ENCODE measurements at places on chromosomes 2 and 18. TPM values are rescaled to one million over a fixed set of nuclear protein-coding genes. Genes with fewer than 3 reads are reported as not detected.

- DNase-seq = no peak
- no peaks in the 10 kb centered on the region for H3K4me1 ChIP-seq
- no peaks in the 10 kb centered on the region for H3K36me3 ChIP-seq
- H3K27me3 ChIP-seq = no peaks in the 10 kb centered on the region
Observed at GRCh38 chr2:214138779-214139178, 272.1 kb upstream of the VWC2L start.

- peak overlapping the region; percentile 82 for H3K4me3 ChIP-seq
- H3K27me3 ChIP-seq = no peaks in the 10 kb centered on the region
- peak; percentile 68 for DNase-seq
- H3K27ac ChIP-seq = no peak overlapping the region
- H3K4me1 ChIP-seq = peaks cover 23% of the 10 kb centered on the region
Observed at GRCh38 chr2:169693360-169693759, 845 bp downstream of the CFAP210 start.

The GKN2 gene
- not detected for total RNA-seq

GRCh38 chr18:46536215-46536874, 120.7 kb downstream of the LOXHD1 start:
- H3K4me3 ChIP-seq = no peak overlapping the region
- H3K27ac ChIP-seq = no peak overlapping the region
- DNase-seq = no peak
- H3K36me3 ChIP-seq = no peaks in the 10 kb centered on the region
- H3K4me1 ChIP-seq = no peaks in the 10 kb centered on the region

The MYO5B gene
- not detected for total RNA-seq

The AQP12A gene
- not detected for total RNA-seq

GRCh38 chr2:207892716-207893402, 123.2 kb upstream of the FZD5 start:
- H3K36me3 ChIP-seq = no peaks in the 10 kb centered on the region
- DNase-seq = no peak
- H3K4me3 ChIP-seq = no peak overlapping the region
- no peaks in the 10 kb centered on the region for H3K27me3 ChIP-seq

The DSG4 gene
- total RNA-seq = 8.3 TPM

- no peak overlapping the region for H3K27ac ChIP-seq
- DNase-seq = no peak
- H3K4me3 ChIP-seq = no peak overlapping the region
- H3K4me1 ChIP-seq = no peaks in the 10 kb centered on the region
- no peaks in the 10 kb centered on the region for H3K27me3 ChIP-seq
Observed at GRCh38 chr2:16357188-16357587, 308.4 kb downstream of the CYRIA start.

DNA sequence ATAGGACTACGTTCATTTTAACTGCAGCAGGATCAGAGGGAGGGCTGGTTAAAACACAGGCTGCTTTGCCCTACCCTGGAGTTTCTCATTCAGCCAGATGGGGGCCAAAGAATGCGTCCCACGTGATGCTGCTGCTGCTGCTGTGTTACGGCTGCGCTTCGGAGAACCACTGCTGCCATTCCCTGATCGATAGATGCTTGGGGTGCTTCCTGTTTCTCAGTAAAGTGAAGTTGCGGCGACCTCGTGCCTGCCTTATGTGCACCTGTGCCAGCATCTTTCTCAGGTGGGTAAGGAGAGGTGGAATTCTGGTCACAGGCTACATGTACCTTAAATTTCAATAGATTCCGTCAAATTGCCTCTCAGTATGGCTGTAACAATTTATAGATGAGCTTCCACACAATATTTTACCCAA, 24.7 kb upstream of the TOGARAM2 start:
- H3K4me3 ChIP-seq = peak overlapping the region; percentile 51
- peak; percentile 80 for DNase-seq
- no peak overlapping the region for H3K27ac ChIP-seq
- no peaks in the 10 kb centered on the region for H3K27me3 ChIP-seq
- no peaks in the 10 kb centered on the region for H3K36me3 ChIP-seq

GRCh38 chr2:37711308-37711731, 39.9 kb upstream of the CDC42EP3 start:
- H3K27me3 ChIP-seq = no peaks in the 10 kb centered on the region
- no peak overlapping the region for H3K4me3 ChIP-seq
- H3K36me3 ChIP-seq = no peaks in the 10 kb centered on the region
- H3K4me1 ChIP-seq = peaks cover 7% of the 10 kb centered on the region

- H3K4me1 ChIP-seq = no peaks in the 10 kb centered on the region
- no peak for DNase-seq
- H3K4me3 ChIP-seq = no peak overlapping the region
- no peaks in the 10 kb centered on the region for H3K36me3 ChIP-seq
Observed at GRCh38 chr2:29218071-29218470, 102.9 kb downstream of the CLIP4 start.

The RNF144A gene
- 0.07 TPM for total RNA-seq

The CREG2 gene
- total RNA-seq = not detected

The MALL gene
- not detected for total RNA-seq

The SGPP2 gene
- not detected for total RNA-seq

GRCh38 chr2:25598911-25599310, 74.5 kb downstream of the DTNB start:
- DNase-seq = no peak
- H3K27me3 ChIP-seq = no peaks in the 10 kb centered on the region
- no peaks in the 10 kb centered on the region for H3K36me3 ChIP-seq
- H3K4me1 ChIP-seq = no peaks in the 10 kb centered on the region

DNA sequence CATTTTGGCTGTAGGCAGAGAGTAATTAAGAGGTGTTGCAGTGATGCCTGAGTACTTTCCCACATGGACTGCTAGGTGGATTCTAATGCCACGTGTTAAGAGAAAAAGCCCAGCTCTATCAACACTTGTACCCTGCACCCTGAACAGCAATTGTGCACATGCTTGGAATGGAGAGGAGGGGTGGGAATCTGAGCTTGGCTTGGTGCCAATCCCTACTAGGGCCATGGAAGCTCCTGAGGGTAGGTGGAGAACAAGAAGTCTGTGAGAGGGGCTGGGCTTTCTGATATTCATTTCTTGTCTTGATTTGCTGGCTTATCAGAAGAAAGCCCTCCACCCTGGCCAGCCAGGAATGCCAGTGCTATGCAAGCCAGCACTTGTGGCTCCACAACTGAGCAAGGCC, 292.2 kb downstream of the KCNS3 start:
- no peak for DNase-seq
- H3K4me1 ChIP-seq = no peaks in the 10 kb centered on the region
- no peak overlapping the region for H3K27ac ChIP-seq

- H3K27ac ChIP-seq = no peak overlapping the region
- H3K27me3 ChIP-seq = 0 out of 2 replicates have a peak, but pooled peaks cover 3% of the 10 kb centered on the region
- no peak for DNase-seq
- H3K4me3 ChIP-seq = no peak overlapping the region
Observed at GRCh38 chr2:101956465-101957438, 35.0 kb upstream of the IL1R2 start.

GRCh38 chr2:9247177-9247576, 40.6 kb downstream of the ASAP2 start:
- H3K4me3 ChIP-seq = no peak overlapping the region
- no peak for DNase-seq
- H3K27ac ChIP-seq = no peak overlapping the region
- no peaks in the 10 kb centered on the region for H3K36me3 ChIP-seq

The NEUROD1 gene
- not detected for total RNA-seq

All from Karpas-422 (cell line).